Activated CD8-positive, alpha-beta memory T cell treated with anti-CD3 and anti-CD28 coated beads for 48 hours (primary cell): ENCODE measurements at places on chromosomes 16 and 17.

- no peak for DNase-seq
Measured at GRCh38 chr17:79147746-79148506, 73.3 kb downstream of the ENGASE start.

GRCh38 chr16:19532601-19533000 lies 8.9 kb downstream of the CCP110 start:
- DNase-seq: no peak

DNA sequence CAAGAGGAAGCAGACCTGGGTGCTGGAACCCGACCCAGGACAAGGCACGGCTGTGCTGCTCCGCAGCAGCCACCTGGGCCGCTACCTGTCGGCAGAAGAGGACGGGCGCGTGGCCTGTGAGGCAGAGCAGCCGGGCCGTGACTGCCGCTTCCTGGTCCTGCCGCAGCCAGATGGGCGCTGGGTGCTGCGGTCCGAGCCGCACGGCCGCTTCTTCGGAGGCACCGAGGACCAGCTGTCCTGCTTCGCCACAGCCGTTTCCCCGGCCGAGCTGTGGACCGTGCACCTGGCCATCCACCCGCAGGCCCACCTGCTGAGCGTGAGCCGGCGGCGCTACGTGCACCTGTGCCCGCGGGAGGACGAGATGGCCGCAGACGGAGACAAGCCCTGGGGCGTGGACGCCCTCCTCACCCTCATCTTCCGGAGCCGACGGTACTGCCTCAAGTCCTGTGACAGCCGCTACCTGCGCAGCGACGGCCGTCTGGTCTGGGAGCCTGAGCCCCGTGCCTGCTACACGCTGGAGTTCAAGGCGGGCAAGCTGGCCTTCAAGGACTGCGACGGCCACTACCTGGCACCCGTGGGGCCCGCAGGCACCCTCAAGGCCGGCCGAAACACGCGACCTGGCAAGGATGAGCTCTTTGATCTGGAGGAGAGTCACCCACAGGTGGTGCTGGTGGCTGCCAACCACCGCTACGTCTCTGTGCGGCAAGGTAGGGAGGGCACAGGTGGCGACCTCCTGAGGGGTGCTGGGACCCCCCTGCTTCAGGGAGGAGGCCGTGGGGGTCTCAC lies 667 bp downstream of the FSCN2 start:
- DNase-seq: no peak

- no peak for DNase-seq
Measured at GRCh38 chr17:10192972-10193371, 5.4 kb downstream of the GAS7 start.

GRCh38 chr17:67995570-67996263 lies 552 bp downstream of the C17orf58 start:
- DNase-seq: no peak

DNA sequence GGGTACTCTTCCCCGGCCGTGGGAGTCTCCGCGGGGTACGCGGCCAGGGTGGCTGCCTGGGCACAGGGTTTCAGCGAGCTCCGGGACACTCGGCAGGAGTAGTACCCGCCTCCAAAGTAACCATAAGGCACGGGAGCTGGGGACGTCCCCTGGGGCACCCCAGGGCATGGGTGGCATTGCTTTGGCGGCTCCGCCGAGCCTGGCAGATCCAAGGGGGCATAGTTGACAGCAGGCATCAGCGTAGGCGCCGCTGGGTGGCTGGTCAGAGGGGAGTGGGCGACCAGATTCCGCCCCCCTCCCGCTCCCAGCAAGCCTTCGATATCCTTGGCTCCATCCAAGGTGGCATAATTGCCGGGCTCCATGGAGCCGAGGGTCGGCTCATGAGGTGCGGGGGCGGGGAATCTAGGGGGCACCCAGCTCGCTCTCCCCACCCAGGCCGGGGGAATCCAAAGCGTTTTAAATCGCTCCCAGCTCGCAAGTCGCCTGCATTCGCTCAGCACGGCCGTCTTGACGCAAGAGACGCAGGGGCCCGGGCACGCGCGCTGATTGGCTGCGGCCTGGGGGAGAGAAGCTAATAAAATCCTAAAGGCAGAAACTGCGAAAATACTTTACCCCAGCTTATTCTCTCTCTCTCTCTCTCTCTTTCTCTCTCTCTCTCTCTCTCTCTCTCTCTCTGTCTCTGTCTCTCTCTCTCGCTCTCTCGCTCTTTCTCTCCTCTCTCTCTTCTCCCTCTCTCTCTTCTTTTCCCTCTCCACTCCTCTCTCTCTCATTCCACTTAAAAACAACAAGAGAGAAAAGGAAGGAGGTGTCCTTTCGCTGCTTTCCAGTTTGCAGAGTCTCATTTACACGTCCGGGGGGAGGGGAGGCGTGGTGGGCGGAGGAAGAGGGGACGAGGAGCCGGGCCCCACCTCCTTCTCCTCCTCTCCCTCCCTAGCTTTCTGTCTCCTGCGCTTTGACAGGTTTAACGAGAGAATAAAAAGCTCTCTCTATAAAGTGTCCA lies at the start of gene HOXB13:
TSS of gene HOXB13 (minus strand) at position 519 of the 1,000 bp plus-strand sequence. CDS start at position 362, 157 bp downstream.
- DNase-seq: no peak

- DNase-seq: no peak
Measured at GRCh38 chr17:80835816-80836657, 155.6 kb upstream of the CHMP6 start.

DNA sequence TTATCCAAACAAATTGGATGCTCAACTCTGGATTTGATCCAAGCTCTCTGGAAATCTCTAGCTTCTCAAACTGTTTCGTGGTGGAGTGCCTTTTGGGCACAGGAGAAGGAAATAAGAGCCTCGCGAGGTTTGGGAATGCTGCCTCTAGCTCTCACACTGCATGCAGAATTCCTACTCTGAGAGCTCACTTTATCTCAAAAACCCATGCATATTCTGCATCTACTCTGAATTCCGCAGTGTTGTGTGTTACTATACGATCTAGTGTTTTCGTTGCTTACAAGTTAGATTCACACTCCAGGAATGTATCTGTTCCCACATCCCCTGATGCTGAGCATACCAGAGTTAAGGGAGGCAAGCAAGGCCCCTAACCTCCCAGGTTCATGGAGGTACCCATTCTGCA lies 462.7 kb downstream of the WWOX start:
- DNase-seq: no peak

DNA sequence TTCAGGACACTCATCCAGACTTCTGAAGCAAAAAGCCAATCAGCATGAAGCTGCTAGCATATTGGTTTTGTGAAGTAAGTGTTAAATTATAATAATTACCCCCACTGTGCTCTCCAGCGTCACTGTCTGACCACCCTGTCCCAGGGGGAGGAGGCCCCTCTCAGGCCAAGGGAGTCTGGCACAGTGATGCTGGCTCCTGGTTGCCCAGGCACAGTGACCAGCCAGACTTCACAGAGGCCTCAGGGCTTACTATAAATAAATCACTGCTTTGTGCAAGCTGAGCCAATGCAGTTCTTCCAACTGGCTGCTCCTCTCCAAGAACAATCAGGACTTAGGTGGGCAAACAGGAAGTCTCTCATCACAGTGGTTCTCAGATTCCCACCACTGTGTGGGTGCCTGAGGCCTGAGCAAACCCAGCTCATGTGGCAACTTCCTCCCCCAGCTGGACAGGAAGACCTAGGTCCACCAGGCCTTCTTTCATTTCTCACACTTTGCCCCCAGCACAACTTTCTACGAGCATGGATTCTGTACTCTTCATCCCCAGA lies 1.7 kb upstream of the DBNDD1 start:
- no peak for DNase-seq

DNA sequence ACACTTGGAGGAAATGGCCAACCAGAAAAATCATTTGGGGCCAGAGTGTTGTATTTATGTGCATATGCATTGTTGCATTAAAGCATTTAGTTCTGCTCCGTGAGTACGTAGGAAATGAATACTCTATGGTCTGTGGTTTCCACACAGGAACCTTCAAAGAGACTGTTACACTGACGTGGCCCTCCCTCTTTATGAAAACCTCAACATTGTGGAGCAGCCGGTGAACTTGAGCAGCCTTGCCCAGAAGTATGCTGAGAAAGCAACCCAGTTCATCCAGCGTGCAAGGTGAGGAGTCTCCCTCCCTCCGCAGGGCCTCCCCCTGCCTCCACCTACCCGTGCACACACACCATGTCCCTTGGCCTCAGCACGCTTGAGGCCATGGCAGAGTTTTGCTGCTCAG lies 65.2 kb downstream of the ARSG start:
- no peak for DNase-seq

DNA sequence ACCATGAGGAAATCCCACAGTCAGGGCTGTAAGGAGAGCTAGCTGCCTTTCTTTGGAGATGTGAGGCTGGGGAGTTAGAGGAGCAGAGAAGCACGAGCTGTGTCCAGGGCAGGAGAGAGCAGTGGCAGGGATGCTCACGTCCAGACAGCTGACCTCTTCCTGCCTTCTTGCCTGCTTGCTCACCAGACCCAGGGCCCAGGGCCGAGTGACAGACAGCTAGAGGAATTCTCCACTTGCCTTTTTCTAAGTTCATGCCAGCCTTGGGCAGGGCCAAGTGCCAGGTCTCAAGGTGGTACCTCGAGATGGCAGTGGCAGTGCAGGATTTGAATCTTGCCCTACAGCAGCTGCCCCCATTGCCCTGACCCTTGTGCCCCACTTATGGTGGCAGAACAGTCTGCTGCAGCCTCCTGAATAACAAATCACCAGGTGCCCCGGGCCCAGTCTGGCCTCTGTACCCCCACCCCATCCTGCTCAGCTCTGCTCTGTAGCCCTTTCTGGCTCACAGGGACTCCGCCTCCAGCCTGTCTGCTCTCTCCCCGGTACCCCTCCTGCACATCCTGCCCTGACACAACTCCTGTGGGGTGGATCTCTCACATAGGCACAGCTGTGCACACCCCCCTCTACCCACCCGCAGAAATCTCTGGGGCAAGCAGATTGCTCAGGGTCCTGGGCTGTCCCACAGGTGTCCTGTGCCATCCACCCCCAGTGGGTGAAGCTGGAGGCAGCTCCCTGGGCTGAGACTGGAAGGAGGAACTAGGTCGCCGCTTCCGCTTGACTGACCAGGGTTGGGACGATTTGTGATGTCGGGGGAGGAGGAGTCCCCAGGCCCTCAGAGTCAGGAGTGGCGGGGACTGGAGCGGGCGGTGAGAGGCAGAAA lies 25.9 kb downstream of the GRIN2C start:
- DNase-seq: no peak

DNA sequence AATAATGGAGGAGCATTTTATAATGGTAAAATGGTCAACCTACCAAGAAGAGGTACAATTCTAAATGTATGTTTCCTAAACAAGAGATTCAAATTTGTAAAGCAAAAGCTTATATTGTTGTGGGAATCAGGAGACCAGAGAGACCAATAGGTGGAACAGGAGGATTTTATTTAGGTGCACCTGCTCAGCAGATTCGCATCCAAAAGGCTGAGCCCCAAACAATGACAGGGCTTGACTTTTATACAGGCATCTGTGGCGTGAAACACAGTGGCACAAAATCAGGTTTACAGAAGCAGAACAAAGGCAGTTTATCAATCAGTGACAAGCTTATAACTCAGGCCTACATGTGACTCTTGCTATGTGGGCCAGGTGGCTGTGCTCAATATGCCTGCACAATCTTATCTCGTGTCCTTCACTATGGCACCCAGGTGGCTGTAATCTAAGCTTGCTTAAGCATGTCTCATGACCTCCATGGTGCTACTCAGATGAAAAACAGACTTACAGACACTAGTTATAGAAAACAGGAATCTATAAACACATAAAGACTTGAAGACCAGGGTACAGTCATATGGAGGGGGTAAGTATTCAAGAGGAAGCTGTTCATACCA lies 780.2 kb upstream of the CA10 start:
- DNase-seq: no peak

- no peak for DNase-seq
Measured at GRCh38 chr17:82004517-82005455, 17.9 kb downstream of the CENPX start.

GRCh38 chr16:79589601-79590102 lies 10.9 kb downstream of the MAF start:
- no peak for DNase-seq

DNA sequence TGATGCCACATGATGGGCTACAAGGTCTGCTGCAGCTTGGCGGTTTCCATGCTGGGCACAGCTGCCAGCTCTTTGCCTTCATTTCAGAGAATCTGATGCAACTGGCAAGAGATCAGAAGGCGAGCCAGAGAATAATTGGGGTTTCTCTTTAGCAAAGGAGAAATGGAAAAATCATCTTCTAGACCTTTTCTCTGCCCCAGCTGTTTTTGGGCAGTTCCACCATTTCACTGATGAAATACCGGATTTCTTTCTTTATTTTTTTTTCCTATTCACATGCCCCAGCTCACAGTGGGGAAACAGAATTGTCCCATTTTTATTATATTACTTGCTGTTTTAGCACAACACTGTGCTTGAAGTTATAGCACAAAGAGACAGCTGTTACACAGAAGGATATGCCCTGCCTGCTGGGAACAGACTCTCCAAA lies 439.3 kb upstream of the GOT2 start:
- DNase-seq: no peak

GRCh38 chr16:83238949-83239691 lies 568.7 kb upstream of the HSBP1 start:
- DNase-seq: no peak

DNA sequence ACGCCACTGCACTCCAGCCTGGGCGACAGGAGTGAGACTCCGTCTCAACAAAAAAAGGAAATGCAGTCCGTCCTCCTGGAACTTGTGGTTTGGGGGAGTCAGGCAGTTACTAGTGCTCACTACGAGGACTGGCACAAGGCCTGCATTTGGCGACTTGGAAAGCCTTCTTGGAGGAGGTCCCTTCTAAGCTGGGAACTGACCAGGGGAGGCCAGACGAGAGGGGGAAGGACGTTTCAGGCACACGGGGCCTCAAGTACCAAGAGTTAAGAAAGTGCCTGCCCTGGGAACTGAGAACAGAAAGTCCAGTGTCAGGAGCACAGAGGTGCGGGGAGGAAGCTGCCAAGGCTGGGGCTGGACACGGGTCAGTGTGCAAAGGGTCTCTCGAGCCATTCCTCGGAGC lies 89.9 kb downstream of the ABR start:
- no peak for DNase-seq

DNA sequence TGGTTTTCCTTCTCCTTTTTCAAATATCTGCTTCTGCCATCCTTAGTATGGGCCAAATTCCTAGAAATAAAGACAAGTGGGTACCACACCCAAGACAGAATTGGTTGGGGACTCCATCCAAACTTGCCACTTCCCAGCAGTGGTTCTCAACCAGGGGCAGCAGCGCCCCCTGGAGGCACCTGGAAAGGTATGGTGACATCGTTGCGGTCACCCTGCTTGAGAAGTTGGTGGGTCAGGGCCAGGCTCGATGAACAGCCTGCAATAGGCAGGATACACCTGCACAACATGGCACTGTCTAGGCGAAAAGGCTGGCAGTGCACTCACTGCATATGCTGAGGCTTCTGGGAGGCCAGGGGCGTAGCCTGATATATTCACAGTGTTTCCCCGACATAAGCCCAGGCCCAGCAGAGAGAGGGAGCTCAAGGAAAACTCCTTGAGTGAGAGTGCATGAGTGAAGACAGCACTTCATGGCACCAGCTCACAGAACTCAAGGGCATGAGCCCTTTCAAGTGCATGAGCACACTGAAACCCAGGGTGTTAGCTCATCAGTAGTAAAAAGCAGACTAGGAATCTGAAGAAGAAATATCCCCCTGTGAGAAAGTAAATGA lies 57.7 kb downstream of the CMC2 start:
- DNase-seq: peak; percentile 29
